ENCODE measurements at places on chromosomes 2 and 18.

DNA sequence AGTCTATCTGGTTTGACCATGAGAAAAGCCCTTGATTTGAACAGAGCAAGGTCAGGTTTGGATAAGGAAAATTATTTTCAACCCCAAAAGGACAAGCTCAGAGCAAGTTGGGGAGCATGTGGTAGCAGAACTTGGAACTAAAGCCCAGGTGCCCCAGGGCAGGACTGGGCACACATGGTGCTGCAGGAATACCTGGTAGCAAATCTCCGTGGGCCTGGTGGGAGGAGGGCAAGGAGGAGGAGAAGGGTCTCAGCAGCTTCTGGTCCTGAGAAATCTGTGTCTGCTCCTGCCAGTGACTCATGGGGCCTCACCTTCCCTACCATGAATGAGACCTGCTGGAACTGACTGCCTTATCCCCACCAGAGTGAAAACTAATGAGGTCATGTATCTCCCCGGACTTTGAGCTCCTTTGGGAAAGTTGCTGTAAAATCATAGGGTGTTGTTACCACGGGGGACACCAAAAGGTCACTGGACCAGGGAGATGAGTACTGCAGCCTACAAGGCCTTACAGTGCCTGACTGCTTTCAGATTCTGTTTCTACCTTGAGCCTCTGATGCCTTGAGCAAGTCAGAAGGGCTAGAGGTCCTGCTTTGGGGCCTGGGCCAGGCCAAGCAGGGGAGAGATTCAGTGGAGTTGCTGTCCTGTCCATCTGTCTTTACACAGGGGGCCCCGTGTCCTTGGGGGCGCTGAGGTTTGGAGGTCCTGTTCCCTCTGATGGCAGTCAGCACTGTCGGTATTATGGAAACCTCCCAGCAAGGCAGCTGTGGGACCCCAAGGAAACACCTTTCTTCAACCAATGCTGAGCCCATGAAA, 304.0 kb downstream of the MYCN start:
- DNase-seq: no peak

- DNase-seq: no peak
Measured at GRCh38 chr2:208039376-208040110, 14.2 kb upstream of the PLEKHM3 start.

DNA sequence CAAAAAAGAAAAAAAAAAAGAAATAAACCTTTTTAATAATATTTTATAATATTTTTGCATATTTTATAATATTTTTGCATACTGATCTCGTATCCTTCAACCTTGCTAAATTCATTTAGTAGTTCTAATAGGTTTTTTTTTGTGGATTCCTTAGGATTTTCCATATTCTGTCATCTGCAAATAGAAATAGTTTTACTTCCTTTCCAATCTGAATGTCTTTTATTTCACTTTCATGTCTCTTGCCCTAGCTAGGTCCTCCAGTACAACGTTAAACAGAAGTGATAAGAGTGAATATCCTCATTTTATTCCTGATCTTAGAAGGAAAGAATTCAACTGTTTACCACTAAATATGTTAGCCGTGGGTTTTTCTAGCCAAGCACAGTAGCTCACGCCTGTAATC, 13.7 kb downstream of the LMAN2L start:
- DNase-seq: no peak

GRCh38 chr2:27724905-27725701, 46.4 kb upstream of the MRPL33 start:
- DNase-seq: peak; percentile 48

DNA sequence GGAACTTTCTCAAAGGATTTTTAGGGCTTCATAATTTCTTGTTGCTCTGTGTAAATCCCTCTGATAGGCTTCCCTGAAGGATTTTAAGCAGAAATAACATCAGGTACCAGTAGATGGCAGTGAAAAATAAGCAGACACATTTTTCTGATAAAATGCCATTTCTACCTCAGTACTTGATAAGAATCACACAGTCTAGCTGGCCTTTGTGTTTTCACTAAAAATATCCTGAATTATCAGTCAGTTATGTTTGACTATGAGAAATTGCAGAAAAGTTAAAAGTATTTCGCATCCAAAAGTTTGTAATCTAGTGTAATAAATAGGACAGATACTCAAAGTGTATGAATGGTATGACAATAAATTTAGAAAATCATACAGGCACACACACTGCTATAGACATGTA, 68.7 kb downstream of the DNAJC10 start:
- DNase-seq: peak; percentile 41

- no peak for DNase-seq
Measured at GRCh38 chr2:11502740-11503292, 31.0 kb upstream of the GREB1 start.

GRCh38 chr2:227862227-227862740, 9.1 kb upstream of the DAW1 start:
- DNase-seq: peak; percentile 49

- DNase-seq: no peak
Measured at GRCh38 chr2:108171657-108172056, 68.1 kb upstream of the SULT1C3 start.

DNA sequence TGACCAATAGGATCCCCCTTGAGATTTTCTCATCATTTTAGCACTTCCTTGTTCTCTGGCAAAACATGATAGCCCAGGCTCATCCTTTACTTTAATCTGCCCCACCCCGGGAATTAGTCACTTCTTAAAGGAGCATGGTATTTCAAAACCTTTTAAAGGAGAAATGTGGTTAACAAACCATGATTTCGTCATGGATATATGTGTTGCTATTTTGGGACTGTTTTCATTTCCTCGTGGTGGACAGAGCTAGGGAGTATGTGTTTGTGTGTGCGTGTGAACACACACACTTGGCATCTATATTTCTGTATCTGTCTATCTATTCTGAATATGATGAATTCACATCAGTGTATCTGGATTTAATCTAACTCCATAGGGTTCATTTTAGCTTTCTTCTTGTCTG, 128.1 kb downstream of the BIRC6 start:
- peak; percentile 95 for DNase-seq

DNA sequence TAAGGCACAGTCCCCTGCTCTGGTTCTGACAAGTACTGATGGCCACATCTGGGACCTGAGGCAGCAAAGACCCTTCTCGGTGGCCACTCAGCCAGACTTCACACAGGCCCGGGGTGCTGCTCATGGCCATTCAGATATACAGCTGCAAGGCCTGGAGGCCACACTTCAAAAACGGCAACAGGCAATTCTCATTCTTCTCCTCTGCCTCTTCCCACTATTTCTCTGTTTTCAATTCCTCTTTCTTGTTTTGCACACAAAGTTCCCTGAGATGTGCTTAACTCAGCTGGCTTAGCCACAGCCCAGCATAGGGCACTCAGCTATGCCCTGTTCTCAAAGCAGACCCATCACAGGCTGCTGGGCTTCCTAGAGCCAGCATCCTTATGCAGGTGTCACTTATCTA, 29.9 kb downstream of the PTPN18 start:
- no peak for DNase-seq

- DNase-seq: no peak
Measured at GRCh38 chr2:54577944-54578647, 122.0 kb downstream of the SPTBN1 start.

- DNase-seq: peak; percentile 72
Measured at GRCh38 chr18:22169011-22169888, at the start of gene GATA6. Gene GATA6, plus strand, starts transcription at chr18:22169589. Its CDS starts 1,556 bp downstream, at chr18:22171145.

GRCh38 chr18:55265984-55266383, 306.7 kb upstream of the CCDC68 start:
- DNase-seq: peak; percentile 11

GRCh38 chr2:127648321-127648720, 2.4 kb downstream of the GPR17 start:
- DNase-seq: no peak

DNA sequence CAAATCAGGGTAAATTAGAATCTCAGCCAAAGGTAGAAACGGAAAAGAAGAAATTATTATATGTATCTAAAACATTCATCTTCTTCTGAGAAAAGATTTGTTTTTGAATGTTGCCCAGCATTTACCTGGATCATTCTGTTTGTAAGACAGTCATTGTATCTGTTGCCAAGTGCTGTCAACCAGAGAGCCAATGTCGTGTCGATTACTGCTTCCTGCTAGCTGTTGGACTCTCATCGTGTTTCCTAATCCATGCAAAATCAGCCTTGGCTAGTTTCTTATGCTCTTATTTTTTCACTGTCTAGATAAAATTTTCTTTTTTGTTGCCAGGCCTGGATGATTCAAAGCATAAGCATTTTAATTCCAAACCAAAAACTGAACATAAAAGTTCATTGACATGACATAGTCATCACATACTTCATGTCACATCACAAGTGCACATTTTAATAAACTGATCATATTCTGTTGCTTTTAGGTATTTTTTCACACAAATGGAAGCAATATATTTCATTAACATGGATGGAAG, 202.3 kb downstream of the KCNH7 start:
- no peak for DNase-seq

- DNase-seq: no peak
Measured at GRCh38 chr2:96163768-96164429, 18.7 kb upstream of the DUSP2 start.

DNA sequence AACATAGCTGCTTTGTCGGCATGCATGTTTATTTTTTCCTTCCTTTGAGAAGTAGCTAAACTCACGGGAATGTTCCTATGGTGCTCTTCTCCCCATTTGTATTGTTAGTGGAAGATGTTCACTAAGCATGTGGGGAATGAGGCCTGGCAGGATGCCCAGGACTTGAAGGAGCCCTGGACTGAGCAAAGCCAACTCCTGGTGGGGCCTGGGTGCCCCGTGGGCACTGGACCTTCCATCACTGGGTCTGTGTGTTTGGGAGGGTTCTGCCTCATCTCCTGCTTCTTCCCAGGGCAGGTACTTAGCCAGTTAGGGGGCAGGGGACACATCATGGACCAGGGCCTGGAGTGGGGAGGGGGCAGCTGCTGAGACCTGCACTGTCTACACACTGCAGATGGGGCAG, 49.3 kb downstream of the ACAA2 start:
- DNase-seq: no peak

- DNase-seq: no peak
Measured at GRCh38 chr2:90076311-90076710, 1384.8 kb downstream of the RPIA start.

DNA sequence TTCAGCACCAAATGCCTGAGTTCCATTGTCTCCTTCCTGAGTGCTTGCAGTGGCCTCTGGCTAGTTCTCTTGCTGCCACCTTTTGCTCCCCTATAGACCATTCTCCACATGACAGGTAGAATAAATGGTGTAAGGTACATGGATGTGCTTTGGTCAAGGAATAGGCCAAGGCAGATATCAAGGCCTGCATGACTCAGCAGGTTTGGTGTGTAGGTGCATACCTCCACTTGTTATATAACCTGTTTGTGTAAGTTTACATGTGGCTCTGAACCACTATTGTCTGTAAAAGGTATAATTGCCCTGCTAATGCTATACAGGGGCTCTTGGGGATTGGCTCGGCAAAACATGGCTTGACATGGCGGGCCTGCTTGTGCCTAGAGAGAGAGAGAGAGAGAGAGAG, 143.5 kb downstream of the KLHL14 start:
- DNase-seq: no peak

GRCh38 chr2:205969584-205969983, 116.4 kb downstream of the INO80D start:
- no peak for DNase-seq

DNA sequence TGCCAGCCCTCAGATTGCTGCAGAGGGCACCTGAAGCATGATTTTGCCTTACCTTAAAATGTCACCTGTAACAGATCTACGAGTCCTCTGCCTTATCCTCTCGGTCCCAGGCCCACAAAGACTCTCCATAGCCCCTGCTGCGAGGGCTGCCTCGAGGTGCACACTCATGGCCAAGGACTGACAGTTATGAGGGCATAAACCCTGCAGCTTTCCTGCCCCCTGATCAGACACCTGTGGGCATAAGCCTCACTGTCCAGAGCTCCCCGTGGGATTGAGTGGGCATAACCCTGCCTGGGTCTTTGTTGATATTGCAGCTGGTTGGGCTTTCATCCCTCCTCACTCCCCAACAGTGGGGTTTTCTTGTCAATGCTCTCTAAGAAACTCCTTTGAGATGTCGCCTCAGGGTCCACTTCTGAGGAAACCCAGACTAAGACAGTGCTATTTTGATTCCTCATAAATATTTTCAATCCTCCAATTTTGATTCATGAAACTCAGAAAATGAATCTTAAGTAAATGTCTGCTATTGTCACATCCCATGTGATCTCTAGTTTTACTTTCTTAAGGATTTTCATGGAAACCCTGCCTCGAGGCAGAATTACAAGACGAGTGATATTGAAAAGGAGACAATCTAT, 108.5 kb upstream of the NCK2 start:
- DNase-seq: no peak

DNA sequence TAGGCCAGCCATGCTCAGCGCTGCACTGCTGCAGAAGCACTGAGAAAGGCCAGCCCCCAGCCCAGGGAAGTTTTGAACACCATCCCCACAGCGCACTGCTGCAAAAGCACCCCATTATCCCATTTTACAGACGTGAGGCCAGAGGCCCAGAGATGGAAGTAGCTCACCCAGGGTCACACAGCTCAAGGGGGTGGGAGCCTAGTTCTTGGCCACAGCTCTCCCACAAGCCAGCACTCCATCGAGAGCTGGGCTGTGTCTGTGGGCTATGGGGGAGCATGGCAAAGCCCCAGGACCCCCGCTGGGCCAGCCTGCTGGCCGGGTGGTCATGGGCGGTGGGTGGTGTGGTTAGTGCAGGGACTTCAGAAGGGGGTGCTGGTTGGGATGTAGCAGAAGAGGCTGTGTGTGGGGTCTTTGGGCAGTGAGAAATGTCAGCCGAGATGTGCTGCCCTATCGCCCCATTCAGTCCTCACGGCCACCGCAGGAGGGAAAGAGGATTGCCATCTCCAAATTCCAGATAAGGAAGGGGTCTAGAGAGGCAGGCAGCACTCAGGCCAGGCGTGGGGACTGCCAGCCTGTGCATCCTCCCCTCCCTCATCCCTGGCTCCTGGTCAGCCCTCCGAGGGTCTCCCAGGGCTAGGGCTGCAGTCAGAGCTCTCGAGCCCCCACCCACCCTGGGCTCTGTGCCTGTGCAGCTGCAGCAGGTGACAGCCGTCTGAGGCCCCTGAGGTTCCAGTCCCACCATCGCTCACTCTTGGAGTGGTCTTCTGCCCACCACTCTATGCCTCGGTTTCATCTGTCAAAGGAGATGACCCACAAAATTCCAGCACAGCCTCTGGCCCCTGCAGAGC, 17.0 kb upstream of the GPR17 start:
- DNase-seq: no peak

GRCh38 chr2:8511868-8512612, 169.8 kb upstream of the ID2 start:
- no peak for DNase-seq

DNA sequence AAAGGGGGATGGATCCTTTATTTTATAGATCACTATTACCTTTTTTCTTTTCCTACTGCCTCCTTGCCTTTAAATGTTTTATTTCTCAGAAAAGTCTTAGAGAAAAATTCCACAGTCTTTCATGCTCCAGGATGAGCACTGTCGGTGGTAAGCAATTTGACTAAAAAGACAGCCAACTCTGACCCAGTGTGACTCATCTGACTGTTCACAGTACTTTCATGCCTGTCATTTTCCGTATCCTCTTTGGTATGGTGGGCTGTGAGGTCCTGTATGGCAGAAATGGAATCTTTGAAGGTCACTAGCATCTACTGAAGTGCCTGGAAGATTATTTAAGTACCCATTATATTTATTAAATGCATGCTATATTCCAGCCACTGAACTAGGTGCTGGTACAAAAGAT, 2.1 kb upstream of the RFTN2 start:
- no peak for DNase-seq

- no peak for DNase-seq
Measured at GRCh38 chr2:86632672-86633071, 9.0 kb upstream of the RNF103 start.

- DNase-seq: no peak
Measured at GRCh38 chr2:55159037-55159651, 72.9 kb downstream of the CLHC1 start.

- no peak for DNase-seq
Measured at GRCh38 chr2:98134172-98135005, 47.4 kb downstream of the VWA3B start.

GRCh38 chr2:69734854-69735544, 6.9 kb upstream of the ANXA4 start:
- DNase-seq: no peak
